HTR-8/SVneo (cell line): ENCODE measurements at places on chromosomes 13 and 19.
A peak's percentile ranks its signal among the peaks of the same experiment; 100 is the strongest.

GRCh38 chr13:27659145-27659865 is 37.6 kb downstream of the POLR1D start:
- DNase-seq = no peak

DNA sequence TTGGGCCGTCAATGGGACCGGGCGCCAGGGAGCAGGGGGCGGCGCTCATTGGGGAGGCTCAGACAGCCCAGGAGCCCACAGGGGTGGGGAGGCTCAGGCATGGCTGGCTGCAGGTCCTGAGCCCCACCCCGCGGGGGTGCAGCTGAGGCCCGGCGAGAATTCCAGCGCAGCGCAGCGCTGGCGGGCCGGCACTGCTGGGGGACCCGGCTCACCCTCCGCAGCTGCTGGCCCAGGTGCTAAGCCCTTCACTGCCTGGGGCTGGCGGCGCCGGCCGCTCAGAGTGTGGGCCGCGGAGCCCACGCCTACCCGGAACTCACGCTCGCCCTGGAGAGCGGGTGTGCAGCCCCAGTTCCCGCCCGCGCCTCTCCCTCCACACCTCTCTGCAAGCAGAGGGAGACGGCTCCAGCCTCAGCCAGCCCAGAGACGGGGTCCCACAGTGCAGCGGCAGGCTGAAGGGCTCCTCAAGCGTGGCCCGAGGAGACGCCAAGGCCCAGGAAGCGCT is 1227.4 kb downstream of the PCDH17 start:
- no peak for DNase-seq

DNA sequence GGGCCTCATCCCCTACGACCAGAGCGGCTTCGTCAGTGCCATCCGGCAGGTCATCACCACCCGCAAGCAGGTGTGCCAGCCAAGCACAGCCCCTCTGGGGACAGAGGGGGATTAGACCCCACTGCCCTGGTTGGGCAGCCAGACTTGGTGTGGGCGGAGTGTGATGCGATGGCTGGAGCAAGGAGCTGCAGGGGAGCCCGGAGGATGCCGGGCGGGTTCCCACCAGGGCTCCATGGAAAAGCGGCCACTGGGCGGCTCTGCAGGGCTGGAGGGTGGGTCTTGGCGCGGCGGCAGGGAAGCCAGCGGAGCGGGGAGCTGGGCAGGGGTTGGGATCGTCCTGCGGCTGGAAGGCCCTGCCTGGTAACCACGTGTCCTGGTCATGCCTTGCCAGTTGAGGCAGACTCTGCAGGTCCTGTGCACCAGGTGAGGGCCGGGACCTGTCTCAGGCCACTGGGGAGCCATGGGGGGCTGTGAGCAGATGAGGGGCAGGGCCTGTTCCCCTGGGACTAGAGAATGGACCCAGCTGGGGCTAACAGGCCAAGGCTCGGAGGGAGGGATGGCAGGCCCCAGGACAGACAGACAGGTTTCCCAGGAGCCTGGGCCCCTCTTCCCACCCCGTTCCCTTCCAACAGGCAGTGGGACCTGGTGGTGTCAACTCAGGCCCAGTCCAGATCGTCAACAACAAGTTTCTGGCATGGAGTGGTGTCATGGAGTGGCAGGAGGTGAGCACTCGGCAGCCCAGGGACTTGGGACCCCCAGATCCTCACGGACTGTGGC is 6.3 kb downstream of the PTOV1 start:
- DNase-seq = no peak

DNA sequence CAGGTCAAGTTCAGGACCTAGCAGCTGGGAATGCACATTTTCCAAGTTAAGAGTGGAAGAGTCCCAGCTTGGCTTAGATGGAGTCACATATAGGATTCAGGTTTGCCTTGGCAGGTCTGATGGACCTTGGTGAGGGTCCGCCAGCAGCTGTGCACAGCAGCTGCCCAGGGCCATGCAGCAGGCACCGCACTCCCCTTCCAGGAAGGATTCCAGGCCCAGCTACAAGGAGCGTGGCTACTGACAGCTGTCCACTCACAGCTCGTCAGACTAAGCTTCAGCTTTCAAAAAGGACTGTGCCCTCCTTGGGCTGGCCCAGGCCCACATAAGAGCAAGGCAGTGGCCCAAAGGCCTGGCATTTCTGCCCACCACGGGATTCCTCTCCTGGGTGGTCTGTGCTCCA is 68.4 kb downstream of the ALOX5AP start:
- no peak for DNase-seq

- no peak for DNase-seq
Observed at GRCh38 chr13:114105521-114106225, 26.8 kb downstream of the RASA3 start.

DNA sequence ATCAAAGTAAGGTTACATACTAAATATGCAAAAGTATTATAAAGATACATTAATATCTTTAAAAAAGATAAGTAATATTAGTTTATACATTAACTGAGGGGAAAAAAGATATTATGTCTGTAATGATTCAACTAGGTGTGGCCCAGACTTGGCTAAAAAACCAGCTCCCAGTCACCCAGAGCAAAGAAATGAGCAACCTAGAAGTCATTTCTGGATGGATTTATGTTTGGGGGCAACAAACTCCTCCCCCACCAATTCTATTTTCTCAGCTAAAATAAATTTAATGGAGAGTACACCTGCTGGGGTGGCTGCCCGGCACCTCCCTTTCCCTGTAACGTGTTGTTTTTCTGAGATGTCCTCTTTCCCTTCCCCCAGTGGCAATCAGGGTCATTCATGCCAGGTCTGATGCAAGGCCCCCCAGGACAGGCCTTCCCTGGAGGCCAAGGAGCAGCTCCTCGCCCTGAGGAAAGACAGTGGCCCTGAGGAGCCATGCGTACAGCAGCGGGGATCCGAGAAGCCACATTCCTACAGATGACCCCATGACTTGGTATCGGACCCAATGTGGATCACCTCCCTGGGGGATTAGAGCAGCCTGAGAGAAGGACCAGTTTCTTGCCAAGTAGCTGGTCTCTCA is 78.6 kb upstream of the DOCK9 start:
- DNase-seq = no peak

DNA sequence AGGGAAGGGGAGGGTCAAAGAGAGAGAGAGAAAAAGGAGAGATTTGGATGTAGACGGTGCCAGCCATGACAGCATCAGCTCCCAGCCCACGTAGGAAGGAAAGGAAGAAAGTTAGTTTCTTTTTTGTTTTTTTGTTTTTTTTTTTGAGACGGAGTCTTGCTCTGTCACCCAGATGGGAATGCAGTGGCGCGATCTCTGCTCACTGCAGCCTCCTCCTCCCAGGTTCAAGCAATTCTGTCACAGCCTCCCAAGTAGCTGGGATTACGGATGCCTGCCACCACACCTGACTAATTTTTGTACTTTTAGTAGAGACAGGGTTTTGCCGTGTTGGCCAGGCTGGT is 27.6 kb downstream of the ELL start:
- no peak for DNase-seq

- no peak for DNase-seq
Observed at GRCh38 chr19:40921005-40921897, 39.2 kb upstream of the CYP2A7 start.

DNA sequence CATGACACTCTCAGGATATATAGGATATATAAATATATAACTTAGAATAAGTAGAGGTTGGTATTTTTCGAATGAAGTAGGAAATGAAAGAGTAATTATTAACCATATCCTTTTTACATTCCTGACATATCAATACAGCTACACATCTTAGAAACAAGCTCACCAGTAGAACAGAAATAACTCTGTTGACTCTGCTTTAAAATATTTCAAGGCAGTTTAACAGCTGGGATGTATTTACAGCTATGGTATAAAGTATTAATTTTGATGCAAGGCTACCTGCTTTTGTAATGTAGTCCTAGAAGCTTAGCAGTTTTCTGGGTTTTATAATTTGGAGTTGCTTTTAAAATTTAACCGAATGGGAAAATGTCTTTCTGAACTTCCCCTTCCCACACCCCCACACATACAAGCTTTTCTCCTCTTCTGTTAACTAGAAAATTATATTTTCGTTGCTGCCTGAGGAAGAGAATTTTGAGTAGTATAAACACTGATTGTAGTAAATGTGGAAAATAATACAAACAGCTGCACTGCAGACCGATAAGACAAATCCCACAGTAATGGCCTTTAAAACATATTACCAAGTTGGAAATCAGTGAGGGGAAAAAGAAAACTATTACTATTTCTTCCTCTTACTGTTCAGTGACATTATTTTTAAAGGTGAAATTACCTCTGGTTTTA is 147.7 kb downstream of the GGACT start:
- peak; percentile 8 for DNase-seq

DNA sequence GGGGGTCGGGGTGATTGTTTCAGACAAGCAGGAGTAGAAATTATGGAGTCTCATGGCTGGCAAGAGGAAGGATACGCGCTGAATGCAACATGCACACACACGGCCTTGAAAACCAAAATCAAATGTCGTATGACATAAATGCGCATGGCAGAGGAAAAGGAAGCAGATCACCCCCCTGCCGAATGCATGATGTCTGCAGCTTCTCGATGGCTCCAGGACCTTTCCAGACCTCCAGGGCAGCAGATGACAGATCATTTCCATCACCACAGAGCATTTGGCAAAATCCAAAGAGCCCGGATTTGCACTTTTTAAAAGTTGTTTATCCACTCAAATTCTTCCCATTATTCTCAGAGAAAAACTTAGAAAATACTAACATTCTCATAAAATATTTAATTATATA is 211.7 kb downstream of the NHLRC3 start:
- no peak for DNase-seq

- no peak for DNase-seq
Observed at GRCh38 chr13:71320452-71320851, 546.6 kb downstream of the DACH1 start.

GRCh38 chr19:15337202-15337601 is 4.9 kb upstream of the BRD4 start:
- DNase-seq = no peak

DNA sequence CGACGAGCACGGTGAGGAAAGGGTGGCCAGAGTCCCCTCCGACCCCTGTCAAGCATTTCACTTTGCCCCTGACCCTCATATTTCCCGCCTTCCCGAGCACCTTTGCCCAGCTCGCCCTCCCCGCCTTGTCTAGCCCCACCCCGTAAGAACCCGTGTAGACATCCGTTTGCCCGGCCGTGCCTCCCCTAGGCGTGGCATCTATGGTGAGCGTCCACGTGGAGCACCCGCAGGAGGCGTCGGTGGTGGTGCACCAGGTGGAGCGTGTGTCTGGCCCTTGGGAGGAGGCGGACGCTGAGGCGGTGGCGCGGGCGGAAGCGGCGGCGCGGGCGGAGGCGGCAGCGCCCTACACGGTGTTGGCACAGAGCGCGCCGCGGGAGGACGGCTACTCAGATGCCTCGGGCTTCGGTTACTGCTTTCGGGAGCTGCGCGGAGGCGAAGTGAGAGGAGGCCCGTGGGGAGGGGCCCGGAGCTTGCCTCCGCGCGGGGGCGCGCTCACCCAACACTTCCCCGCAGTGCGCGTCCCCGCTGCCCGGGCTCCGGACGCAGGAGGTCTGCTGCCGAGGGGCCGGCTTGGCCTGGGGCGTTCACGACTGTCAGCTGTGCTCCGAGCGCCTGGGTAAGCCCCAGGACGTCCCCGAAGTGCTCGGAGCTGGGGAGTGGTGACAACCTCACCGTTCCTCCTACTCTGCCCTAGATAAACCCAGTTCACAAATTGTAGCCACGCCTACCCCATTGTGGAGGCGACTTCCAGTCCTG is 4.2 kb downstream of the LTBP4 start:
- no peak for DNase-seq

DNA sequence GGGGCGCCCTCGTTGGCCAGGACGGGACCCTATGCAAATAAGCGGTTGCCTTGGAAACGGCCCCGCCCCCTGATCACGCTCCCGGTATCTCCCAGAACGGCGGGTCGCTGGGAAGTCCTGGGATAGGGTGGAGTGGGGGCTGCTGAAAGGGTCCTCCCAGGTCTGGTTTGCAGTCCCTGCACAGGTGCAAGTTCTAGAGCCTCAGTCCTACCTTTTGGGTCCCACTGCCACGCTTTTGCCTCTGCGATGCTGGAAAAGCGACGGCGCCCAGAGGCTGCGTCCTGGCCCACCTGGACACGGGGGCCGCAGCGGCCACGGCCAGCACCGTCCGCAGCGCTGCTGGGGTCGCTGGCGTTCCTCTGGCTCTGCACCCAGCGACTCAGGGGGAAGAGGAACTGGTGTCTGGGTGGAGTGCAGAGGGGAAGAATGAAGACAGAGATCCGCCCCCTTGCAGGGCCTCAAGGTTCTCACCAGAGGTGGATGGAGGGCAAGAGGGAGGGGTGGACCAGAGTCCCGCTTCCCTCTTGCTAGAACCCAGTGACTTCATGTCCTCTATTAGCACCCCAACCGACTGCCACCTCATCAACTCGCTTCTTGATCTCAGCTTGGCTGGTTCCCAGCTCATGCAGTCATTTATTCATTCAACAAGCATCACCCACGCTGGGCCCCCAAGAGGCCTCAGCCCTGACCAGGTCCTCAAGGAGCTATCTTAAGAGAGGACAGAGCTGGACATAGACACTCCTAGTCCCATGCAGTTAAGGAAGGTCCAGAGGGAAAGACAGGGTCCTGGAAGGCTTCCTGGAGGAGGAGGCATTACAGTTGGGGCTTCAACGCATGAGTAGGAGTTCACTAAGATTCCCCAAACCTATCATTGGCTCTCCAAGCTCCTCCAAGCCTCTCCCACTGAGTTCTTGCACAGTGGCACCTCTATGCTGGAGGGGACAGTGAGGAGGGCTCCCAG is at the start of gene LRRC25:
TSS of gene LRRC25 (minus strand) at position 381 of the 961 bp plus-strand sequence. CDS start 659 bp downstream, outside the sequence.
- DNase-seq = no peak

DNA sequence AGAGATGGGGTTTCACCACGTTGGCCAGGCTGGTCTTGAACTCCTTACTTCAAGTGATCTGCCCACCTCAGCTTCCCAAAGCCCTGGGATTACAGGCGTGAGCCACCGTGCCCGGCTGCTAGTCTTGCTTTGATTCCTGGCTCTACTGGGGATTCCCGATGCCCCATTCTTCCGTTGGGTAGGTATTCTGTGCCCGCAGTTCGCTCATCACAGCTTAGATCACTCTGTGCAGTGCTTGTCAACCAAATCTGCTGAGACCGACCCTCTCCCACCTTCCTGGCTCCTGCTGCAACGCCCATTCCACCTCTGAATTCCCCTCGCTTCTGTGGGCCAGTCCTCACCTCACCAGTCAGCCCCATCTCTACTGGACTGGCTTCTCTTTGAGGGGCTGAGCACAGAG is 4.6 kb upstream of the ZNF414 start:
- no peak for DNase-seq

DNA sequence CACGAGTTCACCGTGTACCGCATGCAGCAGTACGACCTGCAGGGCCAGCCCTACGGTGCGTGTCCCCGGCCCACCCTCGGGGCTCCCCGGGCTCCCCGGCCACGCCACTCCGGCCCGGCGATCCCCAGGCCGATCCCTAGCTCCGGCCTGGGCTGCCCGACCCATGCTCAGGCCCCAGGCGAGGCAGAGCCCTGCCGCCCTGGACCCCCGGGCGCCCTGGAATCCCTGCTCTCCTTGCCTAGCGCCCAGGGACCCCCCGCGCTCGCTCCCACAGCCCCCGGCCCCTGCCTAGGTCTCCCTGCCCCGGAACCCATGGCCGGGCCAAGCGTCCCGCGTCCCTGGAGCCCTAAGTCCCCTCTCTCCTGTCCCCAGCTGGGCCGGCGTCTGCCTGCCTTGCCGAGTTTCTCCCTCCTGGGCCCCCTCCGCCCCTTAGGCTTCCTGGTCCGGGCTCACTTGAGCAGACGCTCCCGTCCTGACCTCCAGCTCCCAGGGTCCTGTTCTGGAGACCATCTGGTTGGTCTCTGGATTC is 494 bp downstream of the NCLN start:
- DNase-seq = no peak
